T-cell (primary cell): ENCODE measurements at places on chromosomes 6 and 20. TPM values are rescaled to one million over a fixed set of nuclear protein-coding genes. Genes with fewer than 3 reads are reported as not detected.
A peak's percentile ranks its signal among the peaks of the same experiment; 100 is the strongest.

The OOEP gene
- not detected for total RNA-seq

The EPPIN gene
- not detected for total RNA-seq

The TCF21 gene
- not detected for total RNA-seq

The MLN gene
- not detected for total RNA-seq

The POLH gene
- total RNA-seq, result 31.7 TPM

The CDC40 gene
- 28.3 TPM for total RNA-seq

The PTPN1 gene
- 52.7 TPM for total RNA-seq

DNA sequence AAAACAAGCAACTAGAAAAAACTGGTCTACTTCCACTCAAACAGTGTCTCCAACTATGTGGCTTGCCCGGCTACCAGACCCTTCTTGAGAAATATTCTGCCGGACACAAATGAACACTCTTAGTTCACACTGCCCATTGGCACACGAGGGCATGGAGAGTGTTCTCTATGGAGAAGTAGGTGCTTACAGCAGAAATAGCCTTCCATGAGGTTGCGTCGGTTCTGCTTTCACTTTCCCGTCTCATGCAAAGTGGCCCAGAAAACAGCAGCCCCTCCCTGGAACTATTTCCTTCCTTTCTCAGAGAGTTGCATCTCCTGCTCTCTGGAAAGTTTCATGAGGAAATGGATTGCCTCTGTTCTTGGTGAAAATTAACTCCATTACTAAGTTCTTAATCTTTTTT, 9.5 kb upstream of the HLA-DOA start:
- no peak overlapping the region for H3K4me3 ChIP-seq
- H3K4me1 ChIP-seq, result peaks cover 12% of the 10 kb centered on the region
- no peaks in the 10 kb centered on the region for H3K27me3 ChIP-seq
- H3K36me3 ChIP-seq, result no peaks in the 10 kb centered on the region

GRCh38 chr20:1863296-1863695, 31.9 kb upstream of the SIRPA start:
- no peak overlapping the region for H3K4me3 ChIP-seq
- H3K27me3 ChIP-seq, result peaks cover 40% of the 10 kb centered on the region
- H3K27ac ChIP-seq, result no peak overlapping the region
- no peaks in the 10 kb centered on the region for H3K4me1 ChIP-seq
- no peaks in the 10 kb centered on the region for H3K36me3 ChIP-seq
- DNase-seq, result no peak

GRCh38 chr6:131782764-131783163, 25.1 kb upstream of the ENPP1 start:
- H3K27ac ChIP-seq, result no peak overlapping the region
- H3K27me3 ChIP-seq, result no peaks in the 10 kb centered on the region
- no peak overlapping the region for H3K4me3 ChIP-seq
- no peaks in the 10 kb centered on the region for H3K36me3 ChIP-seq
- H3K4me1 ChIP-seq, result no peaks in the 10 kb centered on the region
- no peak for DNase-seq

GRCh38 chr6:142932889-142933288, 12.1 kb downstream of the HIVEP2 start:
- H3K27me3 ChIP-seq, result no peaks in the 10 kb centered on the region
- peaks cover under 1% of the 10 kb centered on the region for H3K36me3 ChIP-seq
- no peak overlapping the region for H3K4me3 ChIP-seq
- peak overlapping the region; percentile 77 for H3K27ac ChIP-seq
- DNase-seq, result no peak

GRCh38 chr6:12459945-12460661, 169.9 kb downstream of the EDN1 start:
- no peaks in the 10 kb centered on the region for H3K36me3 ChIP-seq
- H3K27me3 ChIP-seq, result no peaks in the 10 kb centered on the region
- no peak overlapping the region for H3K4me3 ChIP-seq
- H3K27ac ChIP-seq, result no peak overlapping the region

- H3K4me1 ChIP-seq, result peaks cover 8% of the 10 kb centered on the region
- H3K27me3 ChIP-seq, result peaks cover 5% of the 10 kb centered on the region
- DNase-seq, result no peak
- no peaks in the 10 kb centered on the region for H3K36me3 ChIP-seq
- no peak overlapping the region for H3K4me3 ChIP-seq
Observed at GRCh38 chr6:37636116-37636515, 61.6 kb downstream of the MDGA1 start.

GRCh38 chr6:63743691-63744090, 108.1 kb downstream of the PHF3 start:
- H3K4me1 ChIP-seq, result no peaks in the 10 kb centered on the region
- no peak overlapping the region for H3K27ac ChIP-seq
- no peaks in the 10 kb centered on the region for H3K36me3 ChIP-seq
- H3K4me3 ChIP-seq, result no peak overlapping the region

DNA sequence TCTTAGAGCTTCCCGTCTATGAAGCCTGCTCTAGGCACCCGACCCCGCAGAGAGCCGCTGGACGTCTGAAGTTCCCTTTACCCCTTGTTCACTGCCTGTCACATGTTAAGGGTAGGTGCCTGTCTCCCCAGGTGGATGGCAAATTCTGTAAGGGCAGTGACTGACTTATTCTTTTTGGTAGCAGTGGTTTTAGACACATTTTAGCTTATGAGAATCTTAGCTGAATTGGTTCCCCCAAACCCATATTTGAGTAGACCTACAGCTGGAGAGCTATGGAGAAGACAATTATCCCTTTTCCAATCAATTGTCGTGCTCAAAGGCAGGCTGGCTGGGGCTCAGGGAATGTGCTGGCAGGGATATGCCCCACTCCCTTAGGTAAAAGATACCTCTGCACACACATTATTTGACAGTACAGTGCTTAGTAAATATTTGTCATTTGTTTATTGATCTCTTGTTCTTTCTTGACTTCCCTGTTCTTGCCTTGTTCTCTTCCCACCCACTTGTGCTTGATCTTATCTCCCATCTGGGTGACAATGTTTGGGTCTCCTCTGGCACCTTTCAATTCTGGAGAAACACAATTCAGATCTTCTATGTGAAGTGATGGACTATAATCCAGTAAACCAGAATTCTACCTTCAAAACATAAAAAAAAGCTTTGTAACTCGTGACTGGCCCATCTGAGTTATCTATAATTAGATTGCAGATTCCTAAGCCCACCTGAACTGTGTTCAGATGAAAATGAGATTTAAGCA, 114.3 kb upstream of the SLC2A12 start:
- no peaks in the 10 kb centered on the region for H3K27me3 ChIP-seq
- no peak for DNase-seq
- H3K27ac ChIP-seq, result no peak overlapping the region
- peaks cover 19% of the 10 kb centered on the region for H3K4me1 ChIP-seq

DNA sequence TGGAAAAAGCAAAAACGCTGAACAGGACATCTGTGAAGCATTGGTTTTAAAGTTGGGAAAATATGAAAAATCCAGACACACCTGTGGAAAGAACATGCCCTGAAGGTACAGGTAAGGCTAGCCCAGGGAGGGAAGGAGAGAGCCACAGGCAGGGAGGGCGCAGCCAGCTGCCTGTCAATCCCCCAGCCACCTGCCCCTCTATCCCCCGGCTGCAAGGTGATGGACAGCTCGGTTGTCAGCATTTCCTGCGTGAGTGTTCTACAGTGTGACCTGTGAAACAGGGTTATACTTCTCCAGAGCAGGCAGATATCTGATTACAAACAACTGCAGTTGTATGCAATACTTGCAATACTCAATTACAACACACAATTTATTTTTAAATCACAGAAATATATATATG, 358.1 kb downstream of the SMOC2 start:
- DNase-seq, result no peak
- H3K27me3 ChIP-seq, result no peaks in the 10 kb centered on the region
- no peak overlapping the region for H3K4me3 ChIP-seq
- no peaks in the 10 kb centered on the region for H3K4me1 ChIP-seq

DNA sequence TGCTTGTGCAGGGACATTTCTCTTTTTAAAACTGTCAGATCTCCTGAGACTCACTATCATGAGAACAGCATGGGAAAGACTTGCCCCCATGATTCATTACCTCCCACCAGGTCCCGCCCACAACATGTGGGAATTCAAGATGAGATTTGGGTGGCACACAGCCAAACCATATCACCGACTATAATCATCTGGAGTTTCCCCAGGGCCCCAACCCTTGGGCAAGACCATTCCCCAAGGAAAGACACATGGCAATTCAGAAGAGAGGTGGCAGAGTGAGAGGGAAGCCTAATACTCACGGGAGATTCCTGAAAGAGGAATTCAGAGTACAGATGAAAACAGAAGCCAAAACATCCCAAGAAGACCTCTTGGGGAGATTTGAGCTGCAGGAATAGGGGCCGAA, 291.0 kb upstream of the PLCB4 start:
- H3K27ac ChIP-seq, result no peak overlapping the region
- H3K4me1 ChIP-seq, result no peaks in the 10 kb centered on the region
- H3K4me3 ChIP-seq, result no peak overlapping the region
- no peaks in the 10 kb centered on the region for H3K27me3 ChIP-seq

GRCh38 chr6:30007132-30007764, 53.8 kb upstream of the POLR1H start:
- DNase-seq, result no peak
- peaks cover 35% of the 10 kb centered on the region for H3K27me3 ChIP-seq
- H3K4me1 ChIP-seq, result no peaks in the 10 kb centered on the region
- H3K4me3 ChIP-seq, result peak overlapping the region; percentile 68

DNA sequence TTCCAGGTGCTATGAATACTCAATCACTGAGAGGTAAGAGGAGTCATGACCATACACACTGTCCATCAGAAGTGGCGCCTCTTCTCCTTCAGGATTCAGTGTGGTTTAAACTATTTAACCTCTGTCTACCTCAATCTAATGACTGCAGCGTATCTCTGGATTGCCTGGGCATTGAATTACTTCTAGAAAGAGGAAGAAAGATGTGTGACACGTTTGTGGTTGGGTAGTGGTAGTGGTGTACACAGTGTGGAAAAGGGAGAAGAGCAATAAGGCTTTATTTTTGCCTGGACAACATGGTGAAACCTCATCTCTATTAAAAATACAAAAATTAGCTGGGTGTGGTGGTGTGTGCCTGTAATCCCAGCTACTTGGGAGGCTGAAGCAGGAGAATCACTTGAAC, 38.0 kb upstream of the ECHDC1 start:
- no peak overlapping the region for H3K4me3 ChIP-seq

- no peaks in the 10 kb centered on the region for H3K4me1 ChIP-seq
- no peaks in the 10 kb centered on the region for H3K36me3 ChIP-seq
- H3K4me3 ChIP-seq, result no peak overlapping the region
Observed at GRCh38 chr6:148593813-148594170, 153.0 kb upstream of the UST start.
